ENCODE measurements at places on chromosomes 2 and 18. TPM values are rescaled to one million over a fixed set of nuclear protein-coding genes. Genes with fewer than 3 reads are reported as not detected.

Gene NAPG
- 14.6 TPM for polyA plus RNA-seq

Gene MTLN
- polyA plus RNA-seq: 2.5 TPM

Gene SULT1C2
- 1.9 TPM for polyA plus RNA-seq

Gene TTLL4
- 17.2 TPM for polyA plus RNA-seq

Gene ALPG
- not detected for polyA plus RNA-seq

Gene REG3A
- not detected for polyA plus RNA-seq

Gene PROM2
- 0.37 TPM for polyA plus RNA-seq

Gene SLC11A1
- polyA plus RNA-seq: 0.83 TPM

Gene TEKT4
- 0.02 TPM for polyA plus RNA-seq

Gene SLC5A7
- polyA plus RNA-seq: 0.43 TPM

Gene CCDC148
- 0.80 TPM for polyA plus RNA-seq

Gene CROCC2
- polyA plus RNA-seq: 0.18 TPM

Gene SLC4A3
- polyA plus RNA-seq: 83.6 TPM

Gene ALLC
- polyA plus RNA-seq: 1.0 TPM

Gene COX5B
- 98.5 TPM for polyA plus RNA-seq

Gene KIF5C
- polyA plus RNA-seq: 1.2 TPM

Gene SLC4A5
- polyA plus RNA-seq: 1.4 TPM

Gene REG3G
- 0.08 TPM for polyA plus RNA-seq

Gene CNOT9
- polyA plus RNA-seq: 34.3 TPM

Gene GRB14
- polyA plus RNA-seq: 45.6 TPM

Gene PTRHD1
- polyA plus RNA-seq: 21.0 TPM

Gene IGFBP5
- 929 TPM for polyA plus RNA-seq

Gene CELF4
- 0.20 TPM for polyA plus RNA-seq

Gene DSG4
- polyA plus RNA-seq: not detected

Gene KDM3A
- 23.3 TPM for polyA plus RNA-seq

Gene CYP20A1
- 27.7 TPM for polyA plus RNA-seq

Gene PSMA8
- 0.17 TPM for polyA plus RNA-seq

Gene REEP1
- polyA plus RNA-seq: 1.1 TPM

Gene FOSL2
- 56.2 TPM for polyA plus RNA-seq

Gene ALK
- 0.05 TPM for polyA plus RNA-seq

Gene CAPG
- 9.8 TPM for polyA plus RNA-seq

Gene DPYSL5
- polyA plus RNA-seq: 0.16 TPM

Gene PKDCC
- 117 TPM for polyA plus RNA-seq

Gene ORMDL1
- polyA plus RNA-seq: 70.7 TPM

Gene TTN
- polyA plus RNA-seq: 0.17 TPM

Gene CPS1
- 1.9 TPM for polyA plus RNA-seq

Gene CFAP65
- polyA plus RNA-seq: 0.04 TPM

Gene DLX1
- 0.07 TPM for polyA plus RNA-seq

Gene C1D
- 31.8 TPM for polyA plus RNA-seq

Gene CRYGC
- not detected for polyA plus RNA-seq

Gene NGEF
- 0.62 TPM for polyA plus RNA-seq

Gene CHRNG
- not detected for polyA plus RNA-seq

Gene SPP2
- polyA plus RNA-seq: not detected

Gene CPLX4
- not detected for polyA plus RNA-seq

Gene COL4A3
- polyA plus RNA-seq: 2.4 TPM

Gene TANC1
- 12.2 TPM for polyA plus RNA-seq

Measured in ovary (tissue), 10 donors.